ENCODE measurements at places on chromosomes 11 and 22. TPM values are rescaled to one million over a fixed set of nuclear protein-coding genes. Genes with fewer than 3 reads are reported as not detected.

Gene PLEKHB1
- 127 TPM for total RNA-seq

Gene SOX6
- 18.4 TPM for total RNA-seq

Gene AMOTL1
- total RNA-seq: 22.0 TPM

Gene HBB
- not detected for total RNA-seq

Gene SLC15A3
- total RNA-seq: 6.8 TPM

Gene TBX10
- not detected for total RNA-seq

Gene HOATZ
- total RNA-seq: not detected

Gene MUC15
- total RNA-seq: not detected

Gene CCDC134
- 18.4 TPM for total RNA-seq

Gene IGHMBP2
- total RNA-seq: 32.4 TPM

Gene RIN1
- 17.6 TPM for total RNA-seq

Gene CARD18
- total RNA-seq: not detected

Gene MPST
- total RNA-seq: 73.0 TPM

Data from Calu3 (cell line).